ENCODE measurements at places on chromosomes 13 and 19.

DNA sequence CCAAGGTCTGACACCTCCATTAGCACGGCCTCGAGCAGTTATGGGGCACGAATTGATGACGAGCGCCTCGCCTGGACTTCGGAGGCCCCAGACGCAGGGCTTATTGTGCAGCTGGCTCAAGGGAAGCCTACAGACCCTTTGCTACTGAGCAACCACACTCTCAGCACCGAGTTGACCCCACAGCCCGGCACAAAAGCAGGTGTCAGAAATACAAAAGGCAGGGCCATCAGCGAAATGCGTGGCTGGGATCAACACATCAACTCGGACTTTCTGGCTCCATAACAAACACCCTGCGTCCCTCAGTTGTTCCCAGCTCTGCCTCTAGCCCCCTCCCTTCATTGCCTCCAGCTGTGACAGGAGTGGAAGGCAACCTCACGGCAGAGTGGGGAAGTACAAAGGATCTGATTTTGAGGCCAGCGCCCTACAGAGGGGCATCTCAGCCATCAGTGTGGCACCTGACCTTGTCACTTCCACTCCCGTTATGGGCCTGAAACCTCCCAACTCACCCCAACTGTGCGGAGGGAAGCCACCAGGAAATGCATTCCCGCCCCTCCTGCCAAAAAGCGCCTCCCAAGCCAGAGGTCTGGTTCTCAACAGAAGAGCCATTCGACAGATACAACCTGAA, 18.0 kb downstream of the PEPD start:
- DNase-seq, result no peak

DNA sequence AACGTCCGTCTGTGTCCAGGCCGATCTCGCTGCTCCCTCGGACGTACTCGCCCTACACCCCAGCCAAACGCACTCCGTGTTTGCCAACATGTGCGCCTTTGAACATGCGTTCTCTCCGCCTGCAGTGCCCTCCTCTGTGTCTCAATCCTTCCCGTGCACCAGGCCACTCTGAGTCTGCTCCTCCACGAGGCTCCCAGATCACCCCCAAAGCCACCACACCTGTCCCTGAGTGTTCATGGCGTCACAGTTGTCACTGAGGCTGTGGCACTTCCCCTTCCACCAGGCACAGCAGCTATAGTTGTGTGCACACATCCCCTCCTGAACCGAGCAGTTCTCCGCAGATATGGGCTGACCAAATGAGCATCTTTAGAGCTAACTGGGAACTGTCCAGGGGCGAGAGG, 35.6 kb downstream of the RASA3 start:
- no peak for DNase-seq

DNA sequence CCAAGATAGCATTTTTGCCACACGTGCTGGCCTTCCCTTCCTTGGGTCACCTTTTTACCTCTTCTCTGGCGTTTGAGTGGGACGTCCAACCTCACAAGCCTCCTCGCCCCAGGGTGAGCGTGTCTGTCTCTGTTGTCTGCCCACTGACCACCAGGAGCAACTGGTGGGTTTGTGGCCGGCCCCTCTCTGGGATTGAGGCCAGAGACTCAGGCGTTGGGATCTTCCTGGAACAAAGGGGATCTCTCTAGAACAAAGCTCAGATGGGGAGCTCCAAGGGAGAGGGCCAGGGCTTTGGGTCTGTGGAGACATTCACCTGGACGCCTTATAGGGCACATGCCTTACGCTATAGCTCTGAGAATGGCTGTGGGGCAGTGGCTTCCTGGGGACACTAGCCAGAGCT, 17.4 kb downstream of the COMP start:
- DNase-seq, result no peak

DNA sequence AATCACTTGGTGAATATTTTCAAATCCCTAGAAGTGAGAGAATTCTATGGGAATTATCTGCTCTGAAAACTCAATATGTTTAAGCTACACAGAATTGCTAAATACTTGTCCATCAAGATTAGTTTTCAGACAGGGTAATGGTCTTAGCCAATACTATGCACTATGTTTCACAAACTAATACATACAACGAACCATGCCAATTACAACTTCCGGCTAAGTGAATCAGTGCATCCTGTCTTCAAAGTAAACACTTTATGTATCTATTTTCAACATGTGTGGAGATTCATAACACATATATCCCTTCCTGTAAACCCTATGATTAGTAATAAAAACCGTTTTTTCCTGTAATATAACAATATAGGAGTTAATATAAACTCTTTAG, 181.5 kb downstream of the POSTN start:
- DNase-seq, result no peak

- DNase-seq, result peak; percentile 92
Measured at GRCh38 chr19:18097217-18097992, at the start of gene MAST3. MAST3 (plus strand) TSS chr19:18097778; CDS start chr19:18097793, 15 bp downstream.

GRCh38 chr13:85373322-85373721, 425.9 kb downstream of the SLITRK6 start:
- DNase-seq, result no peak

- peak; percentile 9 for DNase-seq
Measured at GRCh38 chr13:111482806-111483620, 162.6 kb downstream of the TEX29 start.

DNA sequence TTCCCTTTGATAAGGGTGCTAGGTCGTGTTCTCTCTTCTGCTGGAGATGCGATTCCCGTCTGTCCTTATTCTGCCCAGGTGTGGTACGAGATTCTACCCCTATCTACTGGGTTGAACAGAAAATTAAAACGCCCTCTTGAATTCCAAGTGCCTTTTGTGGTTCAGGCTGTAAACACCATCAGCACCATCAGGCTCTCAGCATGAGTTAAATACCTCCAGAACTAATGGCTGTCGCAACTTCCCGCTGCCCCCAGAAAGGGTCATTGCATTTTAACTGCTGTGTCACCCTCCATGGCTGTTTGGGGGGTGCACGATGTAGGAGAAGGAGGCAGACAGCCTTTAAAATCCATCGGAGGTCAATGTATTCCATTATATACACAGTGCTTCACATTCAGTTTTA, 177.4 kb downstream of the OXGR1 start:
- no peak for DNase-seq

GRCh38 chr13:58907347-58907746, 1256.4 kb downstream of the DIAPH3 start:
- DNase-seq, result no peak

DNA sequence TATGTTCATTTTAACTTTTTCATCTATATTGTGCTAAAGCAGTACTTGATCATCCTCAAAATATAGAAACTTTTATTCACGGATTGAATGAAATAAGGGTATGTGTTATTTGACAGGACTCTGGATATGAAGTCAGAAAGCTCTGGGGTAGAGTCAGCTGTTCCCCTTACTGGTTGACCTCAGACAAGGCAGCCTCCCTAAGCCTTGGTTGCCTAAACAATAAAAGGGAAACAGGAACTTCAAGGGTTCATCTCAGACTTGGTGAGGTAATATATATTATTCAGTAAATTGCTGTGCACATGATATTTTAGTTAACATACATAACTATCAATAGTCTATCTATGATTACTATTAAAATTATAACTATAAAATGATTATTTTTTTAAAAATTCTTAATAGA, 13.6 kb downstream of the POLR1D start:
- no peak for DNase-seq

DNA sequence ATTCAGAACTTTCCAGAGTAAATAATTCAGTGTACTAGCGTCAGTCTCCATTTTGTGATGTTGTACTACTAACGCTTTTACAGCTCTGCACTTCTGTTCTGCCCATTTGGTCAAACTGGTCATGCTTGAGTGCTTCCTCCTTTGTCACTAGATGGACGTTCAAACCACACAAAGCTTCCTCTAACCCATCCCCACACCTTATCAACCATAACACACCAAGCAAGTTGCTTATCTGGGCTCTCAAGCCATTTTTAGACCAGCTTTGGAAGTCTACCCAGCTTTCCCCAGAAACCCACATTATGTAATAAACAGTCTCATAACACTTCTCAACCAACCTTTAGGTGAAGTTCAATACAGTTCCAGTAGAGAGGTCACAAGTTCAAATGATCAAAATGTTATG, 2.3 kb upstream of the ZNF347 start:
- DNase-seq, result no peak

GRCh38 chr19:49631610-49632192, 8.2 kb downstream of the RRAS start:
- DNase-seq, result no peak

- DNase-seq, result no peak
Measured at GRCh38 chr13:33870046-33870668, 52.2 kb downstream of the RFC3 start.

DNA sequence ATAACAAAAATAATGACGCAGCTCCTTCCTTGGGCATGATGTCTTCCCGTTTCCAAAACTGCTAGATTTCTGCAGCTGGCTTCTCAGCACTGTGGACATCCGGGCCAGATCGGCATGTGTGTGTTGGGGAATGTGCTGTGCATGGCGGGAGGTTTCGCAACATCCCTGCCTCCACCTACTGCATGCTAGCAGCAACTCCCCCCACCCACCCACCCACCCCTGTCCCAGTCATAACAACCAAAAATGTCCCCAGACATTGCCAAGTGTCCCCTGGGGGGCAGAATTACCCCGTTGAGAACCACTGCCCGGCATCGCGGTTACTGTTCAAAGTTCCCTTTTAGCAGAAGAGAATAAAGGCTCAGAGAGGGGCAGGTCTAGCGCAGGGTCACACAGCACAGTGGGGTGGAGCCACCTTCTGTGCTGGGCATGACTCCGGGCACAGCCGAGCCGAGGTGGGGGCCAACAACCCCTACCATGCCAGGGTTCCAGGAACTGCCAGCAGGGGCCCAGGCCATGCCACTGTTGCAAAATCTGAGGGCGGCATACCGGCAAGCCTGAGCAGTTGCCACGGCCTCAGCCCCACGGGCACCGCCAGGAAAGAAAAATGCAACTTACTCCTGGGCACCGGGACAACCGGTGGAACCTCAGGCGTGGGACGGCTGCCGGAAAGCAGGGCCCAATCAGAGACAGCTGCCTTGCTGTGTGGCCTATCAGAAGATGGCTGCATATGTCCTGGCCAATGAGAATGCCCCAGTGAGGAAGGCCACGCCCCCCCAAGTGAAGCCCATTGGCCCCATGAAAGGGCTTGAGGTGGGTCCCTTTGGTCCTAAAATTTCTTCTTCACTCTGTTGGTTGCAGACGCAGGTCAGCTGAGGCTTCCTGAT, 22.5 kb upstream of the NFIC start:
- DNase-seq, result peak; percentile 41

DNA sequence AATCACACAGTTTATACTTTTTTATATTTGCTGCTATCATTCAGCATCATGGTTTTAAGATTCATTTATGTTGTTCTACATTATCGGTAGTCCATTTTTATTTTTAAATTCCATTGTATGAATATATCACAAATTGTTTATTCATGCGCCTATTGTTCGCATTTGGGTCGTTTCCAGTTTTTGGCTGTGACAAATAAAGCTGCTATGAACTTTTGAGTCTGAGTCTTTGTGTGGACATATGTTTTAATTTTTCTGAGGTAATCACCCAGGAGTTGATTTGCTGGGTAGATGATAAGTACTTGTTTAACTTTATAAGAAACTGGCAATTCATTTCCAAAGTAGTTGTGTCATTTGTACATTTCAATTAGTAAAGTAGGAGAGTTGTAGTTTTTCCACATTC, 74.2 kb upstream of the CSNK1A1L start:
- no peak for DNase-seq

DNA sequence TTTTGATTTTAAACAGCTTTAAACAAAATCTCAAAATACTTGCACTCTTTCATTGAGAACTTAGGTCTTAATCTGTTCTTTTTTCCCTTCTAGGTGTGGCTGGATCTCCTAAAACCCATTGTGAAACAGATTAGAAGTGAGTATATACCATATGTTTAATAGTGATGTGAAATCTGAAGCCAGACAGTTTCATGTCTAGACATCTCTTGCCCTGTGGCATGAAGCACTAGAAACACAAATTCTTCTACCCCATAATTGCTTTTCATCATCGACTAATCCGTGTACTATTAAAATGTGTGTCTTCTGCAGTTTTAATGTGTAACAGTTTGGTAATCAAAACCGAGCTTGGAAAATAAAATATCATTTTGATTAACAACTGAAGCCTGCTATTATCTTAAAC, 188.2 kb upstream of the RNF113B start:
- no peak for DNase-seq

DNA sequence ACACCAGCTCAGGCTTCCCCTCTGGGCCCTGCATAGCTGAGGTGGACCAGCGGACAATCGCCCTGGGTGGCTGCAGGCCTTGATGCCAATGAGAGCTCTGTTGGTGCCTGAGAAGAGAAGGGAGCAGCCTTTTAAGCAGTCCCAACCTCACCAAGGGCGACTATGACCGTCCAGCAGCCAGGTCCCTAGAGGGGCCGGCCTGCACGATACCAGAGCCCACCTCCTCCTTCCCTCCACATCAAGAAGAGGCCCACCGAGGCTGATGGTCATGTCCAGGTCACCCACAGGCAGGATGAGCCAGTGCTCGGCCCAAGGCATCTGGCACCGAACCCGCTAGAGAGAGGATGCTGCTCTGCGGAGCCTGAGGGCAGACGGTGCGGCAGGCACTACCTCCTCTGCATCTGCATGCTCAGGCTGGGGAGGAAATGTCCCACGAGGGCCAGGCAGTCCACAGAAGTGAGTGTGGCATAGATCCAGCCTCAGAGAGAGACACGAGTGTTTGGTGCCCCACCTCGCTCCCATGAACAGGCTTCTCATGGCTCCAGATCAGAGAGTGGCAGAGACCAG, 219.4 kb downstream of the TUBA3C start:
- DNase-seq, result no peak

DNA sequence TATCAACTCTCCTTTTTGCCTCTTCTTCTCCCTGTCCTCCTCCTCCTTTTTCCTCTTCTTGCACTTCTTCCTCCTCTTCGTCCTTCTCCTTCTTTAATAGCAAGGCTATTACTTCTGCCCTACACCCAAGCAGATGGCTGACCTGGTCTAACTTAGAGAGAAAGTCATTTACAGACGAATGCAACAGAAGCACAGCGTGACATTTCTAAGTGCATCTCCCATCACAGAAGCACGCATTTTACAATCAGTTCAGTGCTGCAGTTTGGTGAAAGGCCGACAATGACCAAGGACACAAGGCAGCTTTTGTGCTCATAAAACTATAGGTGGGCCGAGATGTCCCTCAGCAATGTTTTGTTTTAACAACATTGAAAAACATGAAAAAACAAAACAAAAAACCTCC, 231.5 kb downstream of the FGF14 start:
- no peak for DNase-seq

DNA sequence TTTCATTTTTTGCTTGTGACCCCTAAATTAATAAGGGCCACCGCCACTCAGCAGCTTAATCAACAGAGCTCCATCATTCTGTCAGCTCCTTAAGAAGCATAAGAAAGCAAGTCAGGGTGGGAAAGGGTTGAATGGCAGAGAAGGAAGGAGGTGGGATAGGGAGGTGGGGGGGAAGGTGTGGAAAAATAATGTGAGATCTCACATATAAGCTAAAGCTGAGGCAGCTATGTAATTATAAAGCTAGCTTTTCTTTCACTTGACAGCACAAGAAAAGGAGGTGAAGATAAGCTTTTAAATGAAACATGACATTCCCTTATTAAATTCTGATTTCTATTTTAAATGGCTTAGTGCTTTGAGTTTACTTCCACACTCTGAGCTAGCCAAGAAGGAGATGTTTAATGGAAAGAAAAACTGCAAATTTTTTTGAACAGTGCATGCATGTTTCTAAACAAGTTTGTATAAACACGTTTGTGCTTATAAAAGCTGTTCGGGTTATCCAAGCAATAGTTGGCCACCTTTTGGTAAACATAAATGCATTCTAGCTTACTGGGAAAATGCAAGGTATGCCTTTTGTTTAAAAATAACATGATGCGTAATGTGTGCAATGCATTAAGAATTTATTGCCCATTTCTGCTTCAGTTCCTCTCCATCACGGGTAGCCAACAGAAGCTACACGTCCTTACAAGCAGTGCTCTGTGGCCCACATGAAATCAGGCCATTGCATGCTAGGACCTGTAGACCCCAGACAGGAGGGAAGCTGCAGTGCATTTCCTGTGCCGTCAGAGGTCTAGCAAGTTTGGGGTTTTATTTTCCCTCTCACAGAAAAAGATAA, 96.2 kb downstream of the LHFPL6 start:
- no peak for DNase-seq

Measured in activated CD8-positive, alpha-beta memory T cell treated with anti-CD3 and anti-CD28 coated beads, Interleukin-2, amount 50 U/mL, for 4 hours (primary cell).